Endothelial cell (in vitro differentiated cells): ENCODE measurements at places on chromosomes 11 and 22. TPM values are rescaled to one million over a fixed set of nuclear protein-coding genes. Genes with fewer than 3 reads are reported as not detected.

GRCh38 chr11:19209617-19210370 lies 8.0 kb upstream of the CSRP3 start:
- no peak for DNase-seq

GRCh38 chr11:18731949-18732821 lies 6.2 kb upstream of the IGSF22 start:
- DNase-seq: peak; percentile 76

DNA sequence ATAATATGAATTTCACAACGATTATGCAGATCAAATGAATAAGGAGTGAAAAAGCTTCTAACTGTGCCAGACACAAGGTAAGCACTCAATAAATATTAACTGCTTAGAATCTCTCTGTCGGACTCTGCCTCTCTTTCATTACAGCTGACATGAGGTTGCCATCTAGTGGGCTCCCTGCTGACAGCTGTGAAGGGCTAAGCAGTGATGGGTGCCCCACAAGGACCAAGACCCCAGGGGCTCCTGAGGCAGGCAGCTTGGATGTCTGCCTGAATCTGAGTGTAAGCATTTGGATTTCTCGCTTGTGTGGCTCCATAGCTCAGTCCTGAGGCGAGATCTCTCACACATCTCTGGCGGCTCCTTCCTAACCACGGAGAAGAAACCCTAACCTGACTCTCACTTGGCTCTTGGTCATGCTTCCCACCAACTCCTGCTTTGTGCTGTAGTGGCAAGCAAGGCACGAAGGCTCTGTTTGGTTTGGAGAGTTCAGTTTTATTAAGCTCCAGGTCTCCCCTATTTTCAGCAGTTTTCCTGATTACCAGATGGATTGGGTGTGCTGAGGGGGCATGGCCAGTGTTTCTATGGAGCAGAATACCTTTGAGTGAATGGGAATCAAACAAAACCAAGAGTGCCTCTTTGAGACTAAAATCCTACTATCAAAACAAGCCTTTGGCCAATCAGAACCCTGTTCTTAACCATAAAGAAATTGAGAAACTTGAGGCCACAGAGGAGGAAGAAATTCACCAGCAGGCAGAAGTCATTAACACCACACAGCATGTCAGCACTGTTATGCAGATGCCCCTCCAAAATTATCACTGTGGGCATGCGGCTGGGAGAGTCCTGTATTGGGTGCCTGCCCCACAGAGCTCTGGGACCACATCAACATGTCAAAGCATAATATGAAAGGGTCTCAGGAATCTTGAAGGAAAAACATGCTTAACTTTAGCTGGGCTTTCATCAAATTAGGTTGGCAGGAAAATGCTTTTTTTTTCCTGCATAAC lies 152.8 kb upstream of the NTM start:
- peak; percentile 26 for DNase-seq

GRCh38 chr11:12502046-12502445 lies 124.7 kb downstream of the PARVA start:
- DNase-seq: no peak

GRCh38 chr22:48581205-48581766 lies 1246.4 kb downstream of the BRD1 start:
- DNase-seq: no peak

DNA sequence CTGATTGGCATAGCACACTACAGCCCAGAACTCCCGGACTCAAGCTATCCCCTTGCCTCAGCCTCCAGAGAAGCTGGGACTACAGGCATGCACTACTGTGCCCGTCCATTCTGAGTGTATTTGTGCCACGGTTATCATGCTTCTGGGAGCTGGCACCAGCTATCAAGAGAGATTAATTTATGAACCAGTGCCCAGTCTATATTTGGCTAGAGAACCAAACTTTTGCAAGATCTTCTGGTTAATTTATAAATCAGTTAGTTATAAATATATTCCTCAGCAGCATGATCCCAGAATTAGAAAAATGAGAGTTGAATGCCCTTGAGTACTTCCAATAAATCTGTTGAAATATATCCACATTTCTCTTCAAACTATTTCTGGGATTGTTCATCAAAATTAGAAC lies 67.5 kb upstream of the OR5AN1 start:
- no peak for DNase-seq

DNA sequence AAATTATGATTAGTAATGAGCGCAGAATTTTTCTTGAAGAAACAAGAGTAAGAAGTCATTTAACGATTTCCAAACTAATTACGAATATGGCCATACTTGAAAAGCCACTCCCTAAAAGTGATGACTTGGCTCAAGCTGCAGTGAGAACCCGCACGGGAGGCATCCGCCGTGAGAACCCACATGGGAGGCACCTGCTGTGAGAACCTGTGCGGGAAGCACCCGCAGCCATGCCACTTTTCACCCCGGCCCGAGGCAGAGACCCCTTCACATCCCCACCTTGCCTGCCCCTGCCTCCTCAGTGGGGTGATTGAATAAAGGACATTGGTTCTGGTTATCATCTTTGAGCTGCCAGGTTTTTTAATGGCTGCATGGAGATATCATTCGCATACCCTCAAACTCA lies 89.7 kb downstream of the BRD1 start:
- DNase-seq: no peak

DNA sequence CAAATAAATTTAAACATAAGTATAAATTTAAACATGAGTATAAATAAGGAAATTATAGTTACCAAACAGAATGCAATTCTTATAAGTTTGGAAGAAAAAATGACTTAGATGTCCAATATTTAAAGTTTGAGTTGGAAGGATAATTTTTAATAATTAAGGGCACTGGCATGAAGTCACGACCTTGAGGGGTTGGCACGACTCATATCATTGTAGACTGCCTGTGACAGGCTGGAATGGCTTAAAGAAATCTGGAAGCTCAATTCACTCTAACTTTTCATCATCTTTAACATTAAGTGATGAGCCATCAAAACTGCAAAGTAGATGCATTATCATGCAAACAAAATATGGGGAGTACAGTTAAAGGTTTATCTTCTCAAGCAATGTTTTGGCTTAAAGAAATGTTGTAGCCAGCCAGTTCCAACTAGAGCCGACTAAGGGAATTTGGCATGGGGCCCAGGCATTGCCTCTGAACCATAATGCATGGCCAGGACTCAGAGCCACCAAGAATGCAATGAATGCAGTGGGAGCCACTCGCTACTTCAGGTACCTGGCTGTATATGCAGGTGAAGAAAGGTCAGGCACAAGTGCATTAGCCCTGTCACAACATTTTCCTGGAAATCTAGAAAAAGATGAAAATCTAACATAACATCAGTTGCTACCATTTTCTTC lies 33.4 kb downstream of the PGR start:
- DNase-seq: no peak

DNA sequence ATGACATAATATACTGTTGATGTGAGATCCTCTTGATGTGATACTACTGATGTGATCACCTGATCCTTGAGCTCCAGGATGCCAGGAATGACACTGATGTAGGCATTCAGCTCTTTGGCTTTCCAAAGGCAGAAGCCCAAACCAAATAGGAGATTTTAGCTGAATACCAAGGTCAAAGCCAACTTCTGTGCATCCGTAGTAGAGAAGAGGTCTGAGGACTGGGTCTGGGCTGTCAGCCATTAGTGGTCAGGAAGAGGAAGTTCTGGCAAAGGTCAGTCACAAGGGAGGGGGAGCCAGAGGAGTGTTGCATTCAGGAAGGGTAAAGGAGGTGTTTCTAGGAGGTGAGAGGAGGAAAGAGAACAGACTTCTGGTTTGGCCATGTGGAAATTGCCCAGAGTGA lies 53.4 kb upstream of the PARVG start:
- no peak for DNase-seq

GRCh38 chr11:86117712-86118063 lies 48.8 kb upstream of the PICALM start:
- no peak for DNase-seq

Gene MYBPC3
- not detected for total RNA-seq

Gene FAM111B
- 3.4 TPM for total RNA-seq

Gene NCAPD3
- total RNA-seq: 25.4 TPM

Gene MFNG
- total RNA-seq: 75.4 TPM

Gene CEND1
- total RNA-seq: not detected

Gene OR8D1
- not detected for total RNA-seq

Gene UQCR10
- 84.6 TPM for total RNA-seq

Gene SERHL2
- total RNA-seq: 0.69 TPM

Gene IFITM10
- total RNA-seq: 0.64 TPM

Gene ISX
- not detected for total RNA-seq
